ENCODE measurements at places on chromosomes 12 and 14.

DNA sequence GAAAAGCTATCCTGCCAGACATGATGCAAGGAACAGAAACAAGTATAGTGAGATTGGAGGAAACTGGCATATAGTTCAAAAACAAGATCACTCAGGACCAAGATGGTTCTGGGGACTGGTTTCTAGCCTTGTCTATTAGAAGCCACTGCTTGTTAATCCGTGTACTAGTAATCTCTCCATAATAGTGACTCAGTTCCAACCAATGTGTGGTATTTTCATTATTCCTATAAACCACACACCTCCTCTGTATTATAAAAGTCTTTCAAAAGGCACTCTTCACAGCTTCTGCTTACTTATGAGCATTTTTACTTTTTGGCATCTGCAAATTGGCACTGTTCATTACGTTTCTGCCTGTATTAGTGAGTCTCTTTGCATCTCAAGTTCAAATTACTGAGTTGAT is 140.3 kb downstream of the SLC6A15 start:
- no peak for DNase-seq

DNA sequence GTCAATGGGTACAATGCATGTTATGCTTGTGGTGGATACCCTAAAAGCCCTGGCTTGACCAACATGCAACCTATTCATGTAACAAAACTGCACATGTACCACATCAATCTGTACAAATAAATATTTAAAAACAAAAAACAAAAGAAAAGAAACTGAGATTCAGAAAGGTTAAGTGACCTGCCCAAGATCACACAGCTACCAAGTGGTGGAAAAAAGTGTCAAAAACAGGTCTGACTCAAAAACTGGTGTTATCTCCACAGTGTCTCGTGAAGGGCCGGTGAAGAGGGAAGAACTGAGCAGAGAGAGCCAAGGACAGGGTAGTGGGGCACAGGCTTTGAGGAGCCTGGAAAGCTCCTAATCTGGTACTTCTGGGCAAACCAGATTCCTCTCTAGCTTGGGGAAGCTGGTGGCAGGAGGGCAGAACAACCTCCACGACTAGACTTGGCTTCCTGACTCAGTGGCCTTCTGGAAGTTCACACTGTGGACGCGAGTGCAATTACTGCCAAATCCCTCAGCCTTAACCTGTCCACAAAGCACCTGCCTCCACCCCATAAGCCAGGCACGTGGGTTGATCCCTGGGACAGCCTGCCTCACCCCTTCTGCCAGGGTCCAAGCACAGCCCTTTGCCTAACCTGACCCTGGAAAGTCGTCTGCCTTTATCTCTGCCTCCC is 15.6 kb downstream of the ZBTB39 start:
- no peak for DNase-seq

DNA sequence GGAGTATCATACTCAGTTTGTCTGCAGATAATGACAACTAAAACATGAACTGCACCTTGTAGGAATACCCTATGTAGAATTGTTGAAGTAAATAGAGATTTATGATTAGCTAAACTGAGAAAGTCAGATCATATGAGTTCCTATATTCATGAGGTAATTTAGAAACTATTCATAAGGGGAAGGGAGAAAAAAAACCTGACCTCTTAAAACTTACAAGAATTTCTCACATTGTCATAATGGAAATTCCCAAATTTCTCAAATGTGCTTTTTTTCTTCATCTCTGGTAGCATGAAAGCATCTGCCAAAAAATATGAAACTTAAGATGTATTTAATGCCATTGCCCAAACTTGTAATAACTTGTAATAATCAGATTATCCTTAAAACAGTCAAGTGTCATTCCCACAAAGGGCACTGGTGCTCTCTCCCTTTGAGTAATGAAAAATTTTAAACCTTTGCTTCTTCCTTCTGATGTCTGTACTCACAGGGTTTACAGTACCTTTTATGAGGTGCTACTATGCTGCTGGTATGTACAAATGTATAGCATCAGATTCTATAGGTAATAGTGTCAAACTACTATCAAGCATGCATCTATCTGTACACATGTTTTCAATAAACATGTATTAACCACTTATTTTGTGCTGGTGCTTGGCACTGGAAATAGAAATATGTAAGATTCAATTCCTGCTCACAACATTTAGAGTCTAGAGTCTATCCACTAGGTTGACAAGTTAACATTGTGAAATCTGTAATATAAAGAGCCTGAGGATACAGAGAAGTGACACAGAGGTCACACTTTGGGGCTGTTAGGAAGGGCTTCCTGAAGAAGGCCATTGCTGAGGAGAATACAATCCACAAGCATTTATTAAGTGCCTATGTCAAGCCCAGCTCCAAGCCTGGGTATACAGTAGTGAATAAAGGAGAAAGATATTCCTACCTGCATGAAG is 17.4 kb upstream of the DRAM1 start:
- no peak for DNase-seq

DNA sequence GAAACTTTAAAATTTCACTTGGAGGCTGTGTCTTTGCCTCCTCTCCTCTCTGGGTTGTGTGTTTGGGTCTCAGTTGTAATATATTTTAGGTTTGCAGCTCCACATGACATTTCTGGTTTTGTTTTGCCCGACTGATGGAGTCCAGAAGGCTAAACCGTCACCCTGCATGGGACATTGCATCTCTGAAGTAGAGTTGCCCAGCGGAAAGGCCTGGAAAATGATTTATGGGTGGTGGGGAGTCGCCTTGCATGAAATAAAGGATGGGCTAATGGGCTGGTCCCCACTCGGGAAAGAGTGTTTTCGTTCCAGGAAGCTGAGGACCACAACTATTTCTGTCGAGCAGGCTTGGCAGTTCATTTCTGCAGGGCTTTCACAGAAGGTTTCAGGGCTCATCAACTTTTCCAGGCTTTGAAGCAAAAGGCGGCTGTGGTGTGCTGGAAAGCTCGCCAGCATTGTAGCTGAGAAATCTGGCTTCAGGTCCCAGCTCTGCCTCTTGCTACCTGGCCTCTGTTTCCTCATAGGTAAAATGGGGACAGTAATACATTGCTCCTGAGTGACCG is 74.8 kb upstream of the GSC start:
- DNase-seq, result no peak

DNA sequence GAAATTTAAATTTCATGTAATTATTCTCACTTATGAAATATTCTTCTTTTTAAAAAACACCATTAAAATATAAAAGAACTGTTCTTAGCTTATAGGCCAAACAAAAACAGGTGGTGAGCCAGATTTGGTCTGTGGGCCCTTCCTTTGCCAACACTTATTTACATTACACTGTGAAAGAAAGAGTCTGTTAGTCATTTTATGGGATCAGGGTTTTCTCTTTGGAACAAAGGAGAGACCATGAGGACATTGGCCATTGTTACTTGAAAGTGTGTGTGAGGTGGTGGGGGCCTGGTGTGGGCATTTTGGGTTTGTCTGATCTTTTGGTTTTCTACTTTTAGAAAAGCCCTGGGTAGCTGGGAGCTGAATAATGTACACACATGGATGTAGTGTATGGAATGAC is 62.7 kb downstream of the TTC6 start:
- no peak for DNase-seq

DNA sequence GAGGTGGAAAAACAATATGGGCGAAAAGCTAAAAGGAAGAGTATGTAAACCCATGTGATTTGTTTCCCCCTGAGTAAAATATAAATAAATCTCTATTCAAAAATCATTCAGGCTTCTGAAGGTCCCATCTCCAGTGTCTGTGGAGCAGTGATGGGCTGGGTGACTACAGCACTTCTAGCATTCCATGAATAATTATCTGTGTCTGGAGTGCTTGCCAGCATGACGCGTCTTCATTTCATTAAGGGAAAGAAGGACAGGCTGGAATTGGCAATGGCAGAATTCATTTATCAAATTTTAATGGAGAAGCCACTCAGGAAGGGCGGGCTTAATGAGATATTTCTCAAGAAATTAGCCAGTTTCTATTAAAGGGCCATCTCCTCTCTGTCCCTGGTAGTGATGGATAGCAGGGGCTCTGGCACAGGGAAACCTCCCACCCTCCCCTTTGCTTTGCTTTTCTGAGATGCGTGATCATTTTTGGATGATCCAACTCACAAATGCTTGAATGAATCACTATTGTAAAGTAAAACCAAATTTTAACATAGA is 916.3 kb upstream of the SEL1L start:
- no peak for DNase-seq

GRCh38 chr14:53715193-53715721 is 241.4 kb downstream of the BMP4 start:
- no peak for DNase-seq

- DNase-seq, result no peak
Measured at GRCh38 chr14:88681755-88682494, 110.8 kb downstream of the EML5 start.

Measured in NCI-H524 treated with DMSO at 0.1 percent for 48 hours (cell line).